ENCODE measurements at places on chromosomes 12 and 14.

GRCh38 chr14:99627510-99628381 is 17.2 kb upstream of the HHIPL1 start:
- DNase-seq: no peak

GRCh38 chr14:90781344-90781761 is 34.9 kb downstream of the TTC7B start:
- peak; percentile 24 for DNase-seq

- no peak for DNase-seq
These were observed 63.3 kb upstream of the CDKN3 start for GRCh38 chr14:54333511-54333910.

- no peak for DNase-seq
These were observed at the start of gene CD163 for GRCh38 chr12:7503686-7504415. CD163 (minus strand) TSS chr12:7503777; CDS start chr12:7503690, 87 bp downstream.

DNA sequence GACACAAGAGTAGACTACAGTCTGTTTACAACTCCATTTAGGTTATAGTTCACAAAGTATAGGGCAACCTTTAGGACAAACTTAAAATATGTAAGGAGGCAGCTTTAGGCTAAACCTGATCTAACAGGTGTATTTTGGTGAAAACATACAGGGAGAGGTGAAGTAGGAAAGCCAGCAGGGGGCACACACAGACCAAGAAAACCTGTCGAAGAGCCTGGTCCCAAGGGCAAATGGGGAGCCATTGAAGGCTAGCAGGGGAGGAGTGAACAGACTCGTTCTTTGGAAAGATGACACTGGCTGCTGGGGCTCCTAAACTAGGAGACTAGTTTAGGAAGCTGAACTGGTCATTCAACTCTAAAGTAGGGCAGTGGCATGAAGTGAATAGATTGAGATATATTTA is 138.8 kb upstream of the WSCD2 start:
- peak; percentile 4 for DNase-seq

DNA sequence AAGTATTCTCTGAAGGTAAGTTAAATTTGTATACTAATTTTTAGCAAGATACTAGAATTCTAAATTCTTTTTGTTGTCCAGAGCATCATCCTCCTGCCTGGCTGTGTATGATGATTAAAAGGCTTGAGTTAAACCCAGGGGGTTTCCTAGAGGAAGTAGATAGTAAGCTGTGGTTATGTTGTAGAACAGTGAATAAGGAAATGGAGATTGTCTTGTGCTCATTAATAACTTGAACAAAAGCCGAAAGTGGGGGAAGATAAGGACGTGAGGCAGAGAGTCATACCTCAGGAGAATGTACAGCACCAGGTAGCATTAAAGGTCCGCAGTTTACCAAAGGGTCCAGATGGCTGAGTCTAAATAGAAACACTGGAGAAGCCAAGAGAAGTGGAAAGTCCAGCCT is 42.0 kb downstream of the CKB start:
- no peak for DNase-seq
